ENCODE measurements at places on chromosomes 4 and X.

- DNase-seq = no peak
Observed at GRCh38 chr4:4770610-4771009, 88.9 kb upstream of the MSX1 start.

DNA sequence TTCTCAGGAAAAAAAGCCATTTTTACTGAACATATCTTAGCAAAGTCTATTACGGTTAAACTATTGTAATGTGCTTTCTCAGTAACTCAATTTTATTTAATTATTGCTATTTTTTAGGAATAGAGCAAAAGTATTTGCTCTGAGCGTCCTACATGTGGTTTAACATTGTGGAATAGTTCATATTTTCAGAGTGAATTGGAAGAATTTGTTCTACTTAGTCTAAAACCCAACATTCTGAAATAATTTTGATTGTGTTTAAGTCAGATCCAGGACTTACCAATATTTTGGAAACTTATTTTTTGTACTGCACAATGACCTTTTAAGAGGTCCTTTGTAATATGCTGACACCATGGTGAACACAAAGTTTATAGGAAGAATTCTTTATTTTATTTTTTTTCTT is 27.2 kb downstream of the CXCL1 start:
- no peak for DNase-seq

GRCh38 chr4:88613417-88613875 is 21.2 kb downstream of the HERC3 start:
- DNase-seq = no peak

- no peak for DNase-seq
Observed at GRCh38 chr4:128600410-128600809, 209.1 kb upstream of the JADE1 start.

- DNase-seq = no peak
Observed at GRCh38 chr4:100312615-100313350, 122.5 kb upstream of the DDIT4L start.

DNA sequence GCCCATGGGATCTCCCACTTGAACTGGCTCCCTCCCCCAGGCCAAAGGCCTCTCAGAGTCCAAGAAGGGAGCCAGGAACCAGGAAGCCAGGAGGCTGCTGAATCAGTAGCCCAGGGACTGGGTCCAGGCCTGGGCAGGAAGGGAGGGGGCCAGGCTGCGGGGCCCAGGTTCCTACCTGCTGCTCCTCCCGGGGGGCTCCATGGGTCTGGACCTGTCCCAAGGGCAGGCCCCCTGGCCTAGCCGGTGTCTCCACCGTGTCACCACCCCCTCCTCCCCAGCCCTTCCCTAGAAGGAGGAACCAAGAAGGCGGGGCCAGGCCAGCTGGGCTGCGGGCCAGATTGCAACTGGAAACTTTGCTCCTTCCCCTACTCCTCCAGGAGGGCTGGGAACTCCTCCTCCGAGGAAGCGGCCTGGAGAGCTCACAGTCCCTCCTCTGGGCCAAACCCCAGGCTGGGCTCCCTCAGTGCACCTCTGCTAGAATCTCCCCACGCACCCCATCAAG is at the start of gene IQSEC2:
Gene IQSEC2 (minus strand): TSS at position 264 of the 502 bp plus-strand sequence.
- DNase-seq = peak; percentile 95

DNA sequence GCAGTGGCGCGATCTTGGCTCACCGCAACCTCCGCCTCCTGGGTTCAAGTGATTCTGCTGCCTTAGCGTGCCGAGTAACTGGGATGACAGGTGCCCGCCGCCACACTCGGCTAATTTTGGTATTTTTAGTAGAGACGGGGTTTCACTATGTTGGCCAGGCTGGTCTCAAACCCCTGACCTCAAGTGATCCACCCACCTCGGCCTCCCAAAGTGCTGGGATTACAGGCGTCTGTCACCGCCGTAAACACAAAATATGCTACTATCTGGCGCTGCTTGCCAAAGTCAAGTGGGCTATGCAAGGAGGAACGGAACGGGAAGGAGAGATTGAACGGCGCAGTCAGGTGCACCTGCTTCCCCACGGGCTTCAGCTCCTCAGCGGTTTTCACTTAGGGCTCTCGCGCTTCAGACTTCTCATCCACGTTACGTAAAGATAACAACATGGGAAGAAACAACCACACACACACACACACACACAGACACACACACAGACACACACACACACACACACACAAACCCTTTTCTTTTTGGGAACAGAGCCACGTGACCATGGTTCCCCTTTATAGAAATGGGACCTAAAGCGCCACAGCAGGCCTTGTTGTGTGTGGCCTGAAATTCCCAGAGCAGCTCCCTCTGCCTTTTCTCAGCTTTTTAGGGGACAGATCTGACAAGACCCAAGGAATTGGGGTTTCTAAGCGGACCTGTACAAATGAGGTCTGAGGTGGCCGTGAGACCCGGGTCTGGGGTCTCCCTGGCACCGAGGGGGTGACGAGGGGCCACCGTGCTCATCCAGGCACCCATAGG is 1.5 kb downstream of the P2RY8 start:
- DNase-seq = peak; percentile 57

- DNase-seq = no peak
Observed at GRCh38 chr4:12791536-12791935, 692.6 kb downstream of the RAB28 start.

DNA sequence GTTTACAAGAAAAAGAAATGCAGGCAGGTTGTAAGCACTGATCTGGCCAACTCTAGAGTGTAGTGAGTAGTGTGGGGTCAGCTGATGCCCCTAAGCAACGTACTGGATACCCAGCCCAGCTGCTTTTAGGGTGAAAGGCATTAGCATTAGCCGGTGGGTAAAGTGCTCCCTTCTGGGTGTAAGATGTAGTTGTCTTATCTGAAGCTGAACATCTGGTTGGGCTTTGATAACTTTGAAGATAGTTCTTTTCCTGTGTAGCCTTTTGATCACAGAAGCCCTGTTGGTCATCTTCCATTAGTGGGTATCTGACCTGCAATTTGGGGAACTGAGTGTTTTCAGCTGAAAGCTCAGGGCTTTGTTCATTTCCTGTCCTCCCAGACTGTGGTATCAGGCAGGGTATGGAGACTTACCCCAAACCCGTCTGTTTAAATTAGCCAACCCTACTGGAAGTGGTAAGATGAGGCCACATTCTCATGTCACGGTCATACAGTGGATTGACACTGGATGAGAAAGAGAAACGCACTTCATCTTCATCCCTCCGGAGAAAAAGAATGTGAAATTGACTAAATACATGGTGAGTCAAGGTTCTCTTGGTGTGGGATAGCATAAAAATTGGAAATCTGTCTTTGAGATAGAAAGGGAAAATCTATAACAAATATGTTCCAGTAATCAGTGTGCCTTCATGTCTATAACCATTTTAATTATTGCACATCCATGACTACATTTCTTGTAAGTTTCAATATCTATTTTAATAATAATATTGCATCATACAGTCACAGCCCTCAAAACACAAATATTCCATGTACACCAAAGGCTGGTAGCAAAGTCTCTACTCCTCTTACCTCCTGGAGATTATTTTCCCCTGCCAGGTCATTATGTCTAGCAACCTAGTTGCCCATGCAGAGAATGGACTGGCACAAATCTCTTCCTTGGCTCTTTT is 8.7 kb downstream of the RHOH start:
- no peak for DNase-seq

- peak; percentile 66 for DNase-seq
Observed at GRCh38 chrX:69210581-69210980, 45.3 kb upstream of the PJA1 start.

DNA sequence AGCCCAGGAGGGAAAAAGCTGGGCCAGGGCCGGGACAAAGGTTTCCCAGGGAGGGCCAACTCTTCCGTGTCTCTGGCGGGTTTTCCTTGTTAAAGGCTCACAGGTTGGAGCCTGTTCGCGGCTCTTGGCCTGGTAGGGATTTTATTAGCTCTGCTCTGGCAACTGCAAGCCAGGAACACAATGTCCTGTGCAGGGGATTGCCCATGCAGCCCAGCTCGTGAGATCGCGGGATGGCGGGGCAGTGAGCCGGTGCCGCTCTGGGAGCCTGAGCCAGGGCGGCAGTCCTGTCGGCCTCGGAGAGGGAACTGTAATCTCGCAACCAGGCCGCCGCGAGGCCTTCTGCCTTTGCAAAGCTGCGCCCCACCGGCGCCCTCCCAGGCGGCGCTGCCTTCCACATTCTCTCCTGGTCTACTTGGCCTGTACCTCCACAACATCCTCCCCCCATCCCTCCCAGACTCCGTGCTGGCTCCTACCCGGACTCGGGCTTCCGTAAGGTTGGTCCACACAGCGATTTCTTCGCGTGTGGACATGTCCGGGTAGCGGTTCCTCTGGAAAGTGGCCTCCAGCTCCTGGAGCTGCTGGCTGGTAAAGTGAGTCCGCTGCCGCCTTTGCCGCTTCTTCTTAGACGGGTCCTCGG is 2.1 kb downstream of the PITX2 start:
- DNase-seq = peak; percentile 74

DNA sequence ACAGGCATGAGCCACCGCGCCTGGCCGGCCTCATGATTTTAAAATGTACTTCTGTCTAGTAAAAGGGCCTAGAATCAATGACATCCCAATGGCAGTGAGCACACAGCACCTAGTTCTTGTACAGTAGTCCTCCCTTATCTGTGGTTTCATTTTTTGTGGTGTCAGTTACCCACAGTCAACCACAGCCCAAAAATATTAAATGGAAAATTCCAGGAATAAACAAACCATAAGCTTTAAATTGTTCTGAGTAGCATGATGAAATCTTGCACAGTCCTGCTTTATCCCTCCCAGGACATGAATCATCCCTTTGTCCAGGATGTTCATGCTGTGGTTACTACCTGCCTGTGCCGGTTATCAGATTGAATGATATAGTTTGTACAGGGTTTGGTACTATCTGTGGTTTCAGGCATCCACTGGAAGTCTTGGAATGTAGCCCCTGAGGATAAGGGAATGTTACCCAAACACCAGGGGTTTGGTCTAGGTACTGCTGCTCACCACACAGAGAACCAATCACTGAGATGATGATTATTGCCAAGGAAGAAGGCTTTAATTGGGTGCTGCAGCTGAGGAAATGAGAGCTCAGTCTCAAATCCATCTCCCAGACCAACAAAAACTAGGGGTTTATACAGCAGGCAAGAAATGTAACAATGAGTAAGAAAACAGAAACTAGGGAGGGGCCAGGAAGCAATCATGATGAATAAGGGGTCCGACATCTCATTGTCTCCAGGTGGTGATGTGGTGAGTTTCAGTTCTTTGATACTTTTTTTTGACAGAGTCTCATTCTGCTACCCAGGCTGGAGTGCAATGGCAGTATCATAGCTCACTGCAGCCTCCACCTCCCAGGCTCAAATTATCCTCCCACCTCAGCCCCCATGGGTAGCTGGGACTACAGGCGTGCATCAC is 16.2 kb upstream of the FHL1 start:
- DNase-seq = no peak

DNA sequence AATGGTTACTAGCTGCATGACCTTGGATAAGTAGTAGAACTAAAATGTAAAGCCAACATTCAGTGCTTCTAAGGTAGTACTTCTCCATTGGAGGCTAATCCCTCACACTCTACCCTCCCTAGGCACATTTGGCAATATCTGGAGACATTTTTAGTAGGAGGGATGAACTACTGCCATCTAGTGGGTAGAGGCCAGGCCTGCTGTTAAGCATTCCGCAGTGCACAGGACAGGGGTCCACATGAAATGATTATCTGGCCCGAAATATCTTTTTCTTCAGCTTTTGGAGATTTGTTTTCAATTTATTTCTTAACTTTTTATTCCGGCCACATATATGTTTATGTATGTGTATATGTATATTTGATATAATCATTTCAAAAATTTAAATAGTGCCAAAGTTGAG is 36.0 kb upstream of the SPANXC start:
- DNase-seq = no peak

DNA sequence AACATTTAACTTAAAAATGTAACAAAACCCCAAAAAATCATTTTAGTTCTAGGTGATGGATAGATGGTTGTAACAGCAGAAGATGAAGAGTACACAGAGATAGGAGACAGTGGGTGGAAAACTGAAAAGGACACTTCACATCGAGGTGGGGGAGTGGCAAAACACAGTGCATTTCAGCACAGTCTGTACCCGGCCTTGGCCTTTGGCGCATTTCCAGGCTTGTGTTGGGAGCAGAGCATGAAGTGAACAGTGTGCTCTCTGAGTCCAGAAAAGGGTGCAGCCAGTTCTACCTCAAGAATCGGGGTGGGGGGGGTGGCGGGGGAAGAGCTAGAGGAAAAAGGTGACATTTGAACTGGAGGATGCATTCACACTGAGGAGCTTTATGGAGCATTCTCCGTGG is 4.3 kb downstream of the TSPYL2 start:
- no peak for DNase-seq

GRCh38 chr4:176052744-176053143 is 12.9 kb upstream of the WDR17 start:
- no peak for DNase-seq

DNA sequence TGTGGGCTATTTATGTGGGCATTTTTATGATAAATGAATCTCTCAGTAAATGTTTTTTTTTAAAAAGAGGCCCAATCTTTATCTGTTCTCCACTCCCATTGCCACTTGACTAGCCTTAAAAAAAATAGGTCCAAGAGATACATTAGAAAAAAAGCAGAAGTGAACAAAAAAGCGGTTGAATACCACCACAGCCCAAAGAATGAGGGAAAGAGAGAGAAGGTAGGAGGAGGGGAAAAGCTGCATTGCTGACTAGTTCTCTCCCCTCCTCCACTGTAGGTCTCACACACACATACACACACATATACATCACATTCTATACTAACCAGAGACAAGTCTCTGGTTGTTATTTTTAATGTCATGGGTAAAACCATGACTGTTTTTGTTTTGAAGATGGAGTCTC is 95.8 kb upstream of the IL13RA1 start:
- DNase-seq = no peak

GRCh38 chr4:115841871-115842270 is 728.5 kb upstream of the NDST4 start:
- no peak for DNase-seq

DNA sequence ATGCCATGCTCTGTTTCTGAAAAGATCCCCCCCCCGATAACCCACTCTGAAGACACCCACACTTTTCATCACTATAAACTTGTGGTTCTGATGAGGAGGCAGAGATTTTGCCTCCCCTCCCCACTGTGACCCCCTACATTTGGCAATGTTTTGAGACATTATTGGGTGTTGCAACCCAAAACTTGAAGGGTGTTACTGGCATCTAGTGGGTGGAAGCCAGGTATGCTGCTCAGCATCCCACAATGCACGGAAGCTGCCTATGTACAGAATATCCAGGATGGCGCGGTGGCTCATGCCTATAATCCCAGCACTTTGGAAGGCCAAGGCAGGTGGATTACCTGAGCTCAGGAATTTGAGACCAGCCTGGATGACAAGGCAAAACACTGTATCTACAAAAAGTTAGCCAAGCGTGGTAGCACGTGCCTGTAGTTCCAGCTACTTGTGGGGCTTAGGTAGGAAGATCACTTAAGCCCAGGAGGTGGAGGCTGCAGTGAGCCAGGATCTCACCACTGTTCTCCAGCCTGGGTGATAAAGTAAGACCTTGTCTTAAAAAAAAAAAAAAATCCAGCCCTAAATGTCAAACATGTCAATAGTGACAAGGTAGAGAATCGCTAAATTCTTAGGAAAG is 87.3 kb downstream of the SCD5 start:
- no peak for DNase-seq

GRCh38 chrX:42107495-42108488 is 184.4 kb upstream of the CASK start:
- no peak for DNase-seq
